Stimulated activated CD8-positive, alpha-beta memory T cell treated with anti-CD3 and anti-CD28 coated beads, Interleukin-2, amount 100 ng/mL, for 1 hour (primary cell): ENCODE measurements at places on chromosomes 2 and 18.
A peak's percentile ranks its signal among the peaks of the same experiment; 100 is the strongest.

DNA sequence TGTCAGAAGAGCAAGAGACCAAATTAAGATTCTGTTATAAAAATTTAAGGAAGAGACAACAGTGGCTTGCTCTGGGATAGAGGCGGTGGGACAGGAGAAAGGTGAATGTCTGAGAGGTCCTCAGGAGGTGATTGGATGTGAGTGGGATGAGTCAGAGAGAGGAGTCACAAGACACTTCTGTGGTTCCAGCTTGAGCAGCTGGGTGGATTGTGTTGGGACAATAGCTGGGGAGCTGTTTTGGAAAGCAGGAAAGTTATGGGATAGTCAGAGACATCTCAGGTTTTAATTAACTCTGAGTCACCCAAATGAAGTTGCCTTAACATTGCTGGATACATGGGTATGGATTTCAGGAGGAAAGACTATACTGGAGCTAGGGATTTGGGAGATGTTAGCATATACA lies 218.0 kb upstream of the TRIB2 start:
- no peak for DNase-seq

GRCh38 chr2:40355451-40355850 lies 96.4 kb downstream of the SLC8A1 start:
- DNase-seq = no peak

GRCh38 chr2:151422917-151423439 lies 13.3 kb downstream of the RIF1 start:
- DNase-seq = no peak

- DNase-seq = no peak
Measured at GRCh38 chr18:25862881-25863600, 227.4 kb downstream of the SS18 start.

DNA sequence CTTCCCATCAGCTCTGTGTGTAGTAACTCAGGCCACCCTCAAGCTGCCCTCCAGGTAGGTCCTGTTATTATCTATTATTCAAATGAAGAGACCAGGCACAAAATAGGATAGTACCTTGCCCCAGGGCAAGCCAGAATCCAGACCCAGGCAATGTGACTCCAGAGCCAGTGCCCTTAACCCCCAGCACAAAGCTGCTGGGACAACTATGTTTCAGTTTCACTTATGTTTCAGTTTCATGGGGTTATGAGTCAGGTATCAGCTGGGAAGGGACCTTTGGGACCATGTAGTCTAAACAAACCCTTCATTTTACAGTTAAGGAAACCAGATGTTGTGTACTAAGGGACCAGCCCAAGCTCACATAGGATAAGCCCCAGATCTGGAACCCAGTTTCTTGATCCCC lies 10.0 kb downstream of the HK2 start:
- no peak for DNase-seq

GRCh38 chr2:197934261-197934933 lies 130.0 kb downstream of the PLCL1 start:
- DNase-seq = no peak

DNA sequence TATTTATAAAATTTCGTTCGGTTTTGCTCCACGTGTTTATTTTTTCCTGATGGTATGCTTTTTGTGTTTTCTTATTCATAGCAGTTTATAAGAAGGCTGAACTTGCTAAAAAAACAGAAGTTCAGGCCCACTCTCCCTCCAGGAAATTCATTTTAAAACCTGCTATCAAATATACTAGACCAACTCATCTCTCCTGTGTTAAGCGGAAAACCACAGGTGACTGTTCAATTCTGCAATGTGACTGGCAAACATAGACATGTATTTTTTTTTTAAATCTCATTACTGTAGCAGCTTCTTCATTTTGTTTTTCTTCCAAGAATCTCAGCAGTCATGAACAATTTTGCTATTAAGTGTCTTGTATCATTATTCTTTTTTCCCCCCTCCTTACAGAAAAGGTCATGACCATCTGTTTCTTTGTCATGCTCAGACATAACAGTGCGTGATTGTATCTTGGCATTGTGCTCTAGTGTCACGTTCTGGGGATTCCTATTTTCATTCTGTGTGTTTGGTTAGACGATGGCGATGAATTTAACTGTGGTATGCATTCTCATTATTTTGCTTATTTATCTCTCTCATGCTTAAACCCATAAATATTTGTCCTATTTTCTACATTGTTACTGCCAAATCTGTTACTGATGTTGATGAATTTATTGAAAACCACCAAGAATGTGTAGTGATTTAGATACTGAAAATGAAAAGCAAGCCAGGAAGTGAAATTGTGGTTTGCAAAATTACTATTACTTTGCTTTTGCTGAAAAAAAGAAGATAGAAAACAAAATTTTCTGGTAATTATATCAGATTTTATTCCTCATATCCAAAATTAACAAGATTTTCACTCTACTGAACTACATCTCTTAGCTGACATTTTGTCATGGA lies 74.6 kb upstream of the UNC80 start:
- no peak for DNase-seq

GRCh38 chr18:23321996-23322395 lies 131.1 kb upstream of the RIOK3 start:
- no peak for DNase-seq

GRCh38 chr2:59956981-59957380 lies 596.5 kb downstream of the BCL11A start:
- DNase-seq = no peak

DNA sequence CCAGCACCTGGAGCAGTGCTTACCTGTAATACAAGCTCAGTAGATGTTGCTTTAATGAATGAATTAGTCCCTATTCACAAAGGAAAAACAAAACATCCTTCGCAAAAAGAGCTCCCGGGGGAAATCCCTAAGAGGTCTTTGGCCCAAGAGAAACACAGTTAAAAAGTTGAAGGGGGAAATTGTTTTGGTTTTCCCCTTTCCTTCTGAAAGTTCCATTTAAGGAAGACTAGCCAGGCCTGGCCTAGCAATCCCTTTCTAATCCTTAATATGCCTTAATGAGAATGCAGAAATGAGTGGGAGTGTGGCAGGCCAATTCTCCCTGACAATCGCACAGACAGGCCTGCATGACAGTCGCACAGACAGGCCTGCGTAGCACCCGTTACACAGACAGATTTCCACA lies 33.5 kb upstream of the REL start:
- no peak for DNase-seq

GRCh38 chr2:28930205-28930604 lies 35.7 kb downstream of the WDR43 start:
- no peak for DNase-seq

- no peak for DNase-seq
Measured at GRCh38 chr18:10942998-10943397, 206.4 kb downstream of the PIEZO2 start.

DNA sequence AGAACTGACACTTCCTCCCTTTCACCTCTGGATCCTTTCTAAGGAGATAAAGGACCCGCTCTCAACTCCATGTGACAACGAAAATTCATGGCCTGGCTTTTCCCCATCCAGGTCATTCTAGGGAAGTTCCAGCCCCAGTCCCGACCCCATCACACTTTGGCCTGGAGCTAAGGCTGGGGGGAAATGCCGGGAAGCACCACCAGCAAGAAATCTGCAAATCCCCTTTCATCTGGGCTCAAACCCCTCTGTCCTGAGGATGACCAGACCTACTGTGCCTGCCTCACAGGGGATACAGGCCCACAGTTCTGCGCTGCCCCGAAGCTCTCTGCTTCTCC lies 1.3 kb downstream of the SIX2 start:
- DNase-seq = no peak

- DNase-seq = no peak
Measured at GRCh38 chr18:6960656-6961055, 156.9 kb downstream of the LAMA1 start.

- no peak for DNase-seq
Measured at GRCh38 chr18:22307528-22307927, 110.2 kb downstream of the CTAGE1 start.

- DNase-seq = no peak
Measured at GRCh38 chr2:219782737-219783348, 155.4 kb downstream of the SLC4A3 start.

- DNase-seq = no peak
Measured at GRCh38 chr2:221527776-221528309, 44.3 kb downstream of the EPHA4 start.

- DNase-seq = no peak
Measured at GRCh38 chr18:9810994-9811705, 74.6 kb upstream of the TXNDC2 start.

DNA sequence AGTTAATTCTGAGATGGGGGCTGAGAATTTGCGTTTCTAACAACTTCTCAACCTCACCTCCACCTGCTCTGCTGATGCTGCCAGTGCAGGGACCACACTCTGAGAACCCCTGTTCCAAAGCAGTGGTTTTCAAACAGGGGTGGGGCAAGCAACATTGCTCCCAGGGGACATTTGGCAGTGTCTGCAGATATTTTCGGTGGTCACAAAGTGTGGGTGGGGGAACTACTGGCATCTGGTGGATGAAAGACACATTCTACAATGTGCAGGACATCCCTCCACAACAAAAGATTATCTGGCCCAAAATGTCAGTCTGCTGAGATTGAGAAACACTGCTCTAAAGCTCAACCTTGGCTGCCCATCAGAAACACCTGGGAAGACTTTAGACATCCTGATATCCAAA lies 188.7 kb upstream of the SATB2 start:
- no peak for DNase-seq

DNA sequence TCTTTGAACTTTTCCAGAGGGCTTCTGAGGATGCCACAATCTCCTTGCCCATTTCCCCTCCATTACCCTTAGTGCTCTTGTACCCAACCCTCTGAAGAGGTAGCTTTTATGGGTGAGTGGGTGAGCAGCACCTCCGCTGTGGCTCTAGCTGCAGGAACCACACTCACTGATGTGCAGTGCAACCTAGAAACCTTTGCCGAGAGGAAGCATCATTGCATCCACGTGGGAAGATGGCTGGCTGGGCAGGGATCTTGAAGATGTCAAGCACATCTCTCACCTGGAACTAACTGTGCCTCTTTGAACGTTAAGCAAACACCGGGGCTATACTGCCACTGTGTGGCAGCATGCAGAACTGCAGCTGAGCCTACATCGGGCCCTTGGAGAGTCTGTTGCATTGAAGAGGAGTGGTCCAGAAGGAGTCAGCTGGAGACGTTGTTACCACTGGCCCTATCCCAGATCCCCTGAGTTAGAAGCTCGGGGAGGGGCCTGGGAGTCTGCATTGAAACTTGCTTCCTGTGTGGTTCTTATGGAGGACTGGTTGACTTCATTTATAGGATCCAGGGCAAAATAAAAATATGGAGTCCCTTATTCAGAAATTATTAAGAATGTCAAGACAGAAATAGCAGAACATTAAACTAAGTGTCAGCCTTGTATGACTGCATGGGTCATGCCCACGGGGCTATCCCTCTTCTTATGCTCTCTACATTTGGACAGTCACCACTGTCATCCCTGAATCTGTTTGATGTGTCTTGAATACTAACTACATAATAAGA lies 28.7 kb downstream of the IGFBP5 start:
- peak; percentile 37 for DNase-seq

GRCh38 chr2:97891611-97892010 lies 104.1 kb downstream of the TMEM131 start:
- DNase-seq = no peak
